ENCODE measurements at places on chromosomes 7 and 10.

GRCh38 chr7:48009954-48010353 is 19.0 kb downstream of the SUN3 start:
- no peaks in the 10 kb centered on the region for H3K4me1 ChIP-seq
- no peak overlapping the region for H3K27ac ChIP-seq
- H3K27me3 ChIP-seq, result no peaks in the 10 kb centered on the region
- DNase-seq, result no peak

GRCh38 chr10:131729938-131730660 is 170.7 kb upstream of the PPP2R2D start:
- no peaks in the 10 kb centered on the region for H3K27me3 ChIP-seq
- H3K27ac ChIP-seq, result no peak overlapping the region
- no peak overlapping the region for H3K4me3 ChIP-seq
- no peaks in the 10 kb centered on the region for H3K4me1 ChIP-seq

DNA sequence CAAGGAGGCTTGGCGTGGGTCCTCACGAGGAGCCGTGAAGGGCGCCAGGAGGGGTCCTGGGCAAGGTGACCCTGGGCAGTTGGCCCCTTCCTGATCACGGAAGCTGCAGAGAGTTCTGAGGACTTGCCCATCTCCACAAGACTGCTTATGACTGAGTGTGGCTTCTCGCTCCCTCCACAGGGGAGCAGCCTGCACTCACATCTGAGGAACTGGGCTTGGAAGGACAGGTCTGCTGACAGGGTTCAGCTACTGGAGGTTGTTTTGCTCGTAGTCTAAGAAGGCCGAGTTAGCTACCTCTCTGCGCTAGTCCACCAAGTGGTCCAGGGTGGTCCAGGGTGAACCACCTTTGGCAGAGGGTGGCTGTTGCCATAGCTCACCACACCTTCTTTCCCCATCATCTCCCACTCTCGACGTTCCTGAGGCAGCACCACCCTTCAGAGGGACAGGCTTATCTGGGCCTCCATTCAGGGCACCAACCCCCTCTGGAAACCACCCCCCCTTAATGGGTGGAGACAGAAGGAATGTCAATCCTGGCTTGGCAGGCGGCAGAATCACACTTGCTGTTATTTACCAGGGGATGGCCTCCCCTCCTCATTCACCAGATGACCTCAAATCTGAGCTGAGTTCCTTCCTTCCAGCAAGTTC is 38.2 kb downstream of the FAM53B start:
- no peak overlapping the region for H3K27ac ChIP-seq
- no peak for DNase-seq
- H3K4me3 ChIP-seq, result no peak overlapping the region
- H3K4me1 ChIP-seq, result peaks cover 29% of the 10 kb centered on the region
- H3K36me3 ChIP-seq, result peaks cover 16% of the 10 kb centered on the region

DNA sequence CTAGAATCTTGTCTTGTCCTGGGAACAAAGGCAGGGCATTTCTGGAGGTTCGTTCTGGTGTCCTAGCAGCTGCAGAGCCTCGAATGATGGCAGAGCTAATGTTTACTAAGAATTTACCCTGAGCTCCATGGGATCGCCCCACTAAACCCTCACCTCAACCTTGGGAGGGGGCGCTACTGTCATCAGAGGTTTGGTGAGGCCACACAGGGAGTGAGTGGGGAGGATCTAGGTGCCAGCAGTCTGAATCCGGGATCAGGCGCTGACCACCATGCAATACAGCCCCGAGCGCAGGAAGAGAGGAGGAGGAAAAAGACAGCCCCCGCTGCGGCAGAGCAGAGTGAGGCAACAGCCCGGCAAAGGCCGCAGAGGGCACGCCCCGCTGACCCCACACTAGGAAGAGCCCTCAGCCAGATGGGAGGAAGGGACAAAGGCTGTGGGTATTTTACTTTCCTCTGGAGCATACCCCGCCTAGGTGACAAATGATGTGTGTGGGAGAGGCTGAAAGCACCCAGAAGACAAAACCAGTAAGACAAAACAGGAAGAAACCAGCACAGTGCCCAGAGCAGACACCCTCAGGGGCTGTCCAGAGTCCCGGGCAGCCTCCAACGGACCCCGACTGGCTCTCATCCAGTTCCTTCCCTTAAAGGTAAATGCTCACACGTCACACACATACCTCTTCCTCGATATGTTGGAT is 103.5 kb downstream of the FAM53B start:
- no peaks in the 10 kb centered on the region for H3K27me3 ChIP-seq
- peak overlapping the region; percentile 75 for H3K27ac ChIP-seq
- peaks cover 9% of the 10 kb centered on the region for H3K36me3 ChIP-seq
- H3K4me1 ChIP-seq, result peaks cover 22% of the 10 kb centered on the region

DNA sequence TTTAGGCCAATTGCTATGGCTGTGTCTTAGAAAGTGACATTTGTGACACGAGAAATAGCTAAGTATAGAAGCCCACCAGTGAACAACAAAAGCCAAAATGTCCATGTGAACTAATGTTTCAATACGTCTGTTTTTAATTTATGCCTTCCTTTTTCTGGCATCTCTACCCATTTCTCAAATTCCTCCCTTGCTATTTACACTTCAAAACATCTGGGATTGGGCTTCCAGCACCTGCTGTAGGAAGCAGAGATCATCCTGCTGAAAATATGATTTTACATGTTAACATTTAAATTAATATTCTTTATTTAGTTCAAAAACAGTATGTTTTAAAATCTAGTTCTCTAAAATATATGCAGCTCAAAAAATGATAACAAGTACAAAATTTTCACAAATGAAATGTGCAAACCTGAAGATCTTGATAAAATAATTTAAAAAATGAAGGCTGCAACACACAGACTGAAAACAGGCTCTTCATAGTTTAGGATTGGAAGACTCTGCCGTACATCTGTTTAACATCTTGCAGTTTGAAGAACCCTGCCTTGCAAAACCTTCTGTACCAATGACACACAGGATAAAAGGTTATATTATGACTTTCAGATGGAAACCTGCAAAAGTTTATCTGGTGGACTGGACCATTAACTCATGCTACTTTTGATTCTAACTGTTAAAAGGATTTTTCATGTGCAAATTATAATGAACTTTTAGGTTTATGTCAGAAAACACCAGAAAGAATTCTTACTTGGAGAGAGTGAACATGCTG is 408.4 kb downstream of the SUGCT start:
- H3K4me3 ChIP-seq, result no peak overlapping the region
- H3K27ac ChIP-seq, result no peak overlapping the region
- H3K4me1 ChIP-seq, result peaks cover 6% of the 10 kb centered on the region

GRCh38 chr10:67602268-67602950 is 93.6 kb downstream of the CTNNA3 start:
- DNase-seq, result peak; percentile 90
- H3K4me1 ChIP-seq, result peaks cover 25% of the 10 kb centered on the region

DNA sequence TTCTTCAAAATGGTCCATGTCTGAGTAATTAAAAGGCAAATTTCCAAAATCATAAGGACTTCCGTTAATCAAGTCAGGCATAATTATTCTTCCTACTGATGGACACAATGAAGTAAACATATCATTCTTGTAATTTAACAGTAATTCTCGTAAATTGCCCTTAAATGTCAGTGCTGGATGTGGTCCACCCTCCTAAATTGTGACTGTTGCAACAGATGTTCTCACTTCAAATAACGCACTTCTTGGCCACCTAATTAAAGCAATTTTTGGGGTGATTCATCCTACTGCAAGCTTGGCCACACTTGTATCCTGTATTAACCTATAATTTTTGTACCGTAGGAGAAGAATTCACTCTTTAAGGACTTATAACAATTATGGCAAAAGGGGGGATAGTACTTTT is 1.9 kb downstream of the COL1A2 start:
- no peaks in the 10 kb centered on the region for H3K27me3 ChIP-seq
- H3K4me3 ChIP-seq, result no peak overlapping the region
- DNase-seq, result no peak
- H3K4me1 ChIP-seq, result no peaks in the 10 kb centered on the region
- H3K27ac ChIP-seq, result no peak overlapping the region

DNA sequence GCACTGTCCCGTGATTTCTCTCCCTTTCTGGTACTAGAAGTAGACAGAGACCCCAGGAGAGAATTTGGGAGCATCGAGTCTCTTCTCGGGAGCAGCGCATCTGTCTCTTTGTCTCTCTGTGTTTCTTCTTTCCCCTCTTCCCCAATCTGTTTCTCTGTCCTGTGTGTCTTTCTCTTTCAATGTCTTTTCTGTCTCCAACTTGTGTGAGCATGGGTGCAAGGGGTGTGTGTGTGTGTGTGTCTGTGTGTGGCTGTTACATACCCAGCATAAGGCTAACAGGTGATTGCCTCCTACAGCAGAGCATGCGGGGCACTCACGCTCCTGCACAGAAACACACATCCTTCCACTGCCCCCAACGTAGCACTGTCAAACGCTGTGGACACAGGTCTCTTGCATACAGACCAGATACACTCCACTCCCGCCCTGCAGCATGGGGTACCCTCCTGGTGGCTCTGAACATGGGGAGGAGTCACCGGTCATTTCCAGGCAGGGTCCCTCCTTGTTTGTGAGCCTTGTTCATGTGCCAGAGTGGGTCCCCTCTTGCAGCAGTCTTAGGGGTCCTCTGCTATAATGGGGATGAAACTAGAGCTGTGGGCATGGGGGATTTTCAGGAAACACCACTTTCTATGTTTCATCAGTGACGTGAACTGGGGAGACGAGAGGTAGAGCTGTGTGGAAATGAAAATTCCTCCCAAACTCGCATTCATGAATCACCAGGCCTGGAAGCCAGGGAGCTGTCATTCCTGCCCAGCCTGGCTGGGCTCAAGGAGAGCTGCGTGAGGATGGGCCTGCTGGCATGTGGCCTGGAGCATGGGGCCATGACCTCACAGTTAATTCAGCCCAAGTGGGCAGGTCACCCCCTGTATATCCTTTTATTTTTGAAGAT is 980 bp downstream of the ADAMTS14 start:
- peak; percentile 64 for DNase-seq
- peaks cover 28% of the 10 kb centered on the region for H3K27me3 ChIP-seq
- peaks cover 28% of the 10 kb centered on the region for H3K4me1 ChIP-seq
- peak overlapping the region; percentile 44 for H3K27ac ChIP-seq
- peaks cover 6% of the 10 kb centered on the region for H3K36me3 ChIP-seq

DNA sequence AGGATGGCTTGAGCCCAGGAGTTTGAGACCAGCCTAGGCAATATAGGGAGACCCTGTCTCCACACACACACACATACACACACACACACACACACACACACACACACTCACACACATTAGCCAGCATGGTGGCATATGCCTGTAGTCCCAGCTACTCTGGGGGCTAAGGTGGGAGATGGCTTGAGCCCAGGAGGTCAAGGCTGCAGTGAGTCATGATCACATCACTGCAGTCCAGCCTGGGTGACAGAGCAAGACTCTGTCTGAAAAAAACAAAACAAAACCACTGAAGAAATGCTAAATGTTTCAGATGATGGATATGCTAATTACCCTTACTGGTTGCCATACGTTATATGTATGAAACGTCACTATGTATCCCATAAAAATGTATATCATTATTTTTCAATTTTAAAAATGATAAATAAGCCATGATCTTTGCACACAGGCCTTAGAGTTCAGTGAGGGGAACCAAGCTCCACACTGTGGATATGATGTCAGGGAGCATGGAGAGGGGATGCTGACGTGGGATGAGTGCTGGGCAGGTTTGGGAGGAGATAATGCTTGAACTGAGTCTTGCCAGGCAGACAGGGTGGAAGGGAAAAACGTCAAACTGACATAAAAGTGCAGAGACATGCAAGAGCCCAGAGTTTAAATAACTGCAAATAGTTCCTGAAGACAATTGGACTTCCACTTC is 45.9 kb upstream of the ARHGAP12 start:
- no peaks in the 10 kb centered on the region for H3K27me3 ChIP-seq
- H3K4me3 ChIP-seq, result no peak overlapping the region
- DNase-seq, result no peak

GRCh38 chr10:104127411-104127810 is 5.4 kb downstream of the SFR1 start:
- DNase-seq, result peak; percentile 16
- H3K4me1 ChIP-seq, result peaks cover 13% of the 10 kb centered on the region
- no peak overlapping the region for H3K27ac ChIP-seq
- H3K27me3 ChIP-seq, result no peaks in the 10 kb centered on the region
- peaks cover 18% of the 10 kb centered on the region for H3K36me3 ChIP-seq

DNA sequence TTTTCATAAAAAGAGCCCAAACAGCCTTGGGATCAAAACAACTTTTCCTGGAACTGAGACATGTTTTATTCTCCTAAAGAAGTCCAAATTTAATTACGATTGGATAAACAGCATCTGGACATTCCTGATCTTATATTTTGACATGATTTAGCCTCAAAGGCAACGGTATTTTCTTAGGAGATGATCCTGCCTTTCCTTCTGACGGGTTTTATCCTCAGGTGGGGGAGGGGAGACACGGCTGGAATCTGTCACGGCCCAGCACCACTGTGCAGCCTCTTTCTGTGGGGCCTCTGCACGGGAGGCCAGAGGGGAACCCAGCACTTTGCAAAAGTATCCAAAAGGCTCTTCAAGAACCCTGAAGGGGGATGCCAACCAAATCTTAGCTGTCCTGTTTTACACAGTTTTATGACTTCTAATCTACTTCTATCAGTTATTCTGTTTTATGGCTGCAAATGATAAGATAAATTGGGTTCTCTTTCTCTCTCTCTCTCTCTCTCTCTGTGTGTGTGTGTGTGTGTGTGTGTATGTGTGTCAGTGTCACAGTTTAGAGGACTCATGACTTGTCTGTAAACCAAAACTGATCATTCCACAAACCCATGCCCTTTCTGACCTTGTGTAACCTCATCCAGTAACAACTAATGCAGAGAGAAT is 321.1 kb upstream of the NPVF start:
- no peak overlapping the region for H3K4me3 ChIP-seq
- DNase-seq, result no peak
- H3K36me3 ChIP-seq, result no peaks in the 10 kb centered on the region
- H3K27ac ChIP-seq, result no peak overlapping the region
- H3K27me3 ChIP-seq, result peaks cover 87% of the 10 kb centered on the region
- no peaks in the 10 kb centered on the region for H3K4me1 ChIP-seq

DNA sequence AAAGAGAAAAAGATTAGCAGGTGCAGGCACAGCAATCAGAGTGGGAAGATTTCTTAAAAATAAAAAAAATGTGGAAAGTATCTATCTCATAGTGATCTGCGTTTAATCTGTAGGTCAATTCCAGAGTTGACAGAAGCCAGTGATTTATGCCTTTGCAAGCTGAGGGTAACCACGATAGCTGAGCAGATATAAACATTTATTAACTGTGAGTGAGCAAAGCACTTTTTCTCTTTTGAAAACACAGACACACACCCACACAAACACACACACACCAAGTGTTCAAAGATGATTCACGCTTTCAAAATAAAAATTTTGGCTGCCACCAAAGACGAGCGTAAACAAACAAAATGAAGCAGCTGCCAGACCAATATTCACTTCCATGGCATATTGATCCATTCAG is 243.2 kb upstream of the SLC26A5 start:
- H3K27me3 ChIP-seq, result peaks cover 41% of the 10 kb centered on the region
- DNase-seq, result no peak
- H3K4me1 ChIP-seq, result no peaks in the 10 kb centered on the region
- H3K36me3 ChIP-seq, result no peaks in the 10 kb centered on the region

GRCh38 chr7:84474436-84474835 is 279.8 kb upstream of the SEMA3A start:
- no peaks in the 10 kb centered on the region for H3K36me3 ChIP-seq
- no peaks in the 10 kb centered on the region for H3K4me1 ChIP-seq
- no peaks in the 10 kb centered on the region for H3K27me3 ChIP-seq
- H3K4me3 ChIP-seq, result no peak overlapping the region

All from MCF 10A (cell line).